ENCODE measurements at places on chromosomes 4 and X.
A peak's percentile ranks its signal among the peaks of the same experiment; 100 is the strongest.

DNA sequence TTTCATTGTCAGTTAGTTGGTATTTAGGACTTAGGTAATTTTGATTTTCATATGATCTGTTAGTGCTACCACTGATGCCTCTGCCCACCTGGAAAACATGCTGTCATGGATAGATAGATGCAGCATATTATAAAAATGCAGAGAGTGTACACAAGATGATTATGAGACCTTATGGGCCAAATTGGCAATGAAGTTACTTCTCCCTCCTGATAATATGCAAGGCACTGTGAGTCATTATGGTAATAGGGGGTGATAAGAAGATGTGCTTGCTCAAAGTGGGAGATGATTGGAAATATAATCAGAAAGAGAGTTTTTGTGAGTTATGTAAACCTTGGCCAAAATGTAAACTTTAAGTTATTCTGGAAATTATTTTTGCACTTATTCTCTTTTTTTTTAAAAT, 56.6 kb upstream of the RHOH start:
- DNase-seq = no peak

DNA sequence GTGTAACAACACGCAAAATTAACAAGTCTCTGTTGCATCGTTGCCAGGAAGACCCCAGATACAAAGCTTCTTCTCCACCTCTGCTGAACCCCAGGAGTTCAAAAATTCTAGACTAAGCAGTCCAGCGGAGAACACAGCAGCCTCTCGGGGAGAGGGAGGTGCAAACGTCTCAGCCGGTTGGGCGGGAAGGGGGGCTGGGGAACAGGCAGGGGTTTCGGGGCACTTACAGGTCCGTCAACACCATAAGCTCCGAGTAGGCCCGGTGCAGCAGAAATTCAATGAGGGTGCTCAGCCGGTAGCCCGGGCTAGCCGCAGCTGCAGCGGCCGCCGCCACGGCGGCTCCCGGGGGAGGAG, 394 bp downstream of the MED14 start:
- no peak for DNase-seq

GRCh38 chr4:69167300-69167699, 47.2 kb downstream of the UGT2B11 start:
- DNase-seq = no peak

- DNase-seq = no peak
Observed at GRCh38 chr4:187665086-187665485, 330.5 kb upstream of the ZFP42 start.

GRCh38 chrX:65601126-65601525, 66.3 kb upstream of the MSN start:
- DNase-seq = no peak

DNA sequence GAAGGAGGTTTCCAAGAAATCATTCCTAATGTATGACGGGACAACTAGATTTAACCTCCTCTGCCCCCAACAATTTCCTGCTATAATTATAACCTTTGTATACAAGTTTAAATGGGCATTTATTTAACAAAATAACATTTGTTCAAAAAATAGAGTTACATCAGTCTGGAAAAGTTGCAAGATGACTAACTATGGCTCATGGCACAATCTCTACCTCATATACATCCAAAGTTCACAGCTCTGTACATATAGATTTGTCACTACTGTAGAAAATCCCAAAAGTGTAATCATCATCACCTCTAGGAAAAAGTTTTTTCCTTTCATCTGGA, 3.8 kb upstream of the RPS6KA3 start:
- DNase-seq = no peak

GRCh38 chr4:7281691-7282665, 89.6 kb downstream of the SORCS2 start:
- no peak for DNase-seq

DNA sequence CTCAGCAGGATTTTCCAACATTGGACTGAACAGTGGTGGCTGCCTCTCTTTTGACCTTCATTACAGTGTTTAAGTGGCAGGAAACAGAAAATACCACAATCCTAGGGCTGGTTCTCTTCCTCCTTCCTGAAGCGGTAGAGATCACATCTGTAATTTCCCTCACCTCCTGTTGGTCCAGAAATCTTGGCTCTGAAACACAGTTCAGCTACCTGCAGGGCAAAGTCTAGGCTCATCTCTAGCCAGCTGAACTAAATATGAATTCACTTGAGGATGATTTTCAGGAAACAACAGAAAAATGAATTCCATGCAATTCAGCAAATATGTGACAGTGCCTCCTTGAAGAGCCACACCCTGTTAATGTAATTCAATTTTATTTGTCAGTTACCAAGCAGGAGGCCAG, 531.9 kb downstream of the INPP4B start:
- DNase-seq = no peak

DNA sequence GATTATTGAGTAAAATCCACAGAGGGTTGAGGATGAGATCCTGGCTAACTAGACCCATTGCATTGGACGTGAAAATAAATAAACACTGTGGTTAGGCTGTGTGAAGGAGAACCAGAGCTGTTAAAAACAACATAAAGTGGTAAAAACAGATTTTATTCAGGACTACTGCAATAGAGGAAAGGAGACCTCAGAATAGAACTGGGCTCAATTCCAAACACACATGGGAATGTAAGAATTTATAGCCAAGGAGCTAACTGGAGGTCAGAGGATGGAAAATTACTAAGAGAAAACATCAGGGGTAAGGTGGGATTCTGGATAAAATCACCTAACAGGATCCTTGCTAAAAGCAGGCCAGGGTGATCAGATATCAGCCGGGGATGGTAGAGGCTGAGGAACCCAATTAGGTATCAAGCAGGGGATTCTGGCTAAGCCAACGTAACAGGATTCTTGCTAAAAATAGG, 112.4 kb downstream of the RNF150 start:
- DNase-seq = no peak

- DNase-seq = no peak
Observed at GRCh38 chr4:83114576-83114975, at the start of gene PLAC8. TSS of gene PLAC8 (minus strand) at chr4:83114729. CDS start at chr4:83107921, 6,808 bp downstream.

DNA sequence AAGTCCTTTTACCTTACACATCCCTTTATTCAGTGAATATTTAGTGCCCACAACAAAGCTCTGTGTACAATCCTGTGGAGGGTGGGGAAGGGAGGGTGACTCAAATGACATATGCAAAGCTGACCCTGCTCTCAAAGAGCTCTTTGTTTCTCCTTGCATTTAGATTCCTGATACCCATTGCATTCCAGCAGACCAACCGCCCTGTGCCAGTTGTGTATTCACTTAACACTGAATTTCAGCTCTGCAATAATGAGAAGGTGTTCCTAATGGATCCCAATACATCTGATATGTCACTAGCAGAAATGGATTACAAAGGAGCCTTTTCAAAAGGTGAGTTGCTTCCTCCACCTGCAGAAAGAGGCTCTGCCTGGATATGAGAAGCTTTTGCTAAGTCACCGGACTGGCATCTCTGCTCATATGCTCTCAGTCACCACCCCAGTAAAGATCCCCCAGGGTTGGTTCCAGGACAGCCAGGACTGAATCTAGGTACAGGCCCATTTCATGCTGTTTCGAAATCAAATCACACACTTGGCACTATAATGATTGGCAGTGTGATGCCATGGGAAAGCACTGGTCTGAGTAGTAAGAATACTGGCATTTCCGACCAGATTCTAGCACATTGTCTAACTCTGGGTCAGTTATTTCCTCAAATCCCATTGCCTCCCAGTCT, 17.1 kb upstream of the ANXA3 start:
- no peak for DNase-seq

GRCh38 chrX:40809210-40809609, 73.9 kb upstream of the MED14 start:
- no peak for DNase-seq

DNA sequence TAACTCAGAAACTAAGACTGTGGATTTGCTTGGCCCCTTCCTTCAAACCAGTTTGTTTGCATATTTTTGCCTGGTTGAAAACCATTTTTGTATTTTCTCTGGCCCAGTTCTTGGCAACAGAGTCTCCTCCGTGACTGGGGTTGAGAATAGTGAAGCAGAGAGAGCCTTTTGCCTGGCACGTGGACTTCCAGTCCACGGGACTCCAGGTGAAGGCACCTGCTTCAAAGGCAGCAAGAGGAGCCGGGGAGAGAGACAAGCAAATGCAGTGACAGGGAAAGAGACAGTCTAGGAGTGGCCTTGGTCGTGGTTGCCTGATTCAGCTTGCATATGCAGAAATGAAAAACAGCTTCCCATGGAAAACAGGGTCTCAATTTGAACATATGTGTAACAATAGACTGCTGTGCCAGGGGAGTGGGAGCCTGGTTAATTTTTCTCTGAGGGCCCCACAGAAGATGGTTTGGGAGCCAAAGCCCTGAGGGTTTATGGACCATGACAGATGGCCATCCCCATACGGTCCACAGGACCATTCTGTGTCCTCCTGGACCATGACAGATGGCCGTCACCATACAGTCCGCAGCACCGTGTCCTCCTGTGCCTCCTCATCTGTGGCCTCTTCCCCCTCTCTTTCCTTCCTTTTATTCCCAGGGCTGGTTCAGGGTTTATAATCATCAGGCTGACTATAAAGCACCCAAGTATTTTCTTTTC, 272.2 kb upstream of the RASGEF1B start:
- DNase-seq = no peak

GRCh38 chr4:164304861-164305260, 449.1 kb upstream of the SMIM31 start:
- DNase-seq = no peak

GRCh38 chr4:183200453-183200852, 101.4 kb downstream of the WWC2 start:
- no peak for DNase-seq

DNA sequence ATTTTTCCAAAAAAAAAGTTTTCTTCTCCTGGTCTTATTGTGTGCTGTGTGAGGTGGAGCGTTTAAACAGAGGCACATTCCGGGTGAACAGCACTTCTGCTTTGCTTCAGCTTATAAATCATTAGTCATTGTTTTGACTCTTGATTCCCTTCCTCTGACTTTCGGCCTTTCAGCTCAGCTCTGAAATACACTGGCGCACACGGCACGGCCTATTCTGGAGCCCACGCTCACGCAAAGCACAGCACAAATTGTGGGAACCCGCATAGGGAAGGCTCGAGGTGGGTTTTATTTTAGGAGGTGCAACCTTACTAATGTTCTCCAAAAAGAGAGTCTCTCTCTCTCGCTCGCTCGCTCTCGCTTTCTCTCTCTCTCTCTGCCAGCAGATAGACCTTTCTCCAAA, 4.0 kb downstream of the POU3F4 start:
- no peak for DNase-seq

GRCh38 chrX:37646254-37646653, 39.3 kb upstream of the XK start:
- no peak for DNase-seq

- DNase-seq = peak; percentile 46
Observed at GRCh38 chr4:183099537-183100297, 660 bp downstream of the WWC2 start.

DNA sequence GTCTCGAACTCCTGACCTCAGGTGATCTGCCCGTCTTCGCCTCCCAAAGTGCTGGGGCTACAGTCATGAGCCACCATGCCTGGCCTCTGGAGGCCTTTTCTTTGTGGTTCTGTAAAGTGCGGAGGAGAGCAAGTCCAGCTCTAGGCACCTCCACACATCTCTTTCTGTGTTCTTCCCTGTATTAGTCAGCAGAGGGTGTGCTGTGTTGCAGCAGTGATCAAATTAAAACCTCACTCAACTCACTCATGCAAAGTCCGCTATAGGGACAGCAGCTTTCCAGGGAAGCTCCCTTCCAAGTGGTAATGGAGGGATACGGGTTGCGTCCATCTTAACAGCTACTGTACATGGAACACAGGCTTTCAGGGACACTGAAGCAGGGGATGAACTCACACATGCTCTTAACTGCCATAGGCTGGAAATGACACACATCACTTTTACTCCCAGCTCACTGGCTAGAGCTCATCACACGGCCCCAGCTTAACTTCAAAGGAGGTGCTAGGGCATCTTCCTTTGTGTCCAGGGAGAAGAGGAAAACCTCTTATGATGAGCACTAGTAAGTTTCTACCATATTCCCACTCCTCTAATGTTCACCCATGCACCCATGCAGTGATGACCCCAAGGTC, 36.0 kb upstream of the CCNG2 start:
- no peak for DNase-seq

DNA sequence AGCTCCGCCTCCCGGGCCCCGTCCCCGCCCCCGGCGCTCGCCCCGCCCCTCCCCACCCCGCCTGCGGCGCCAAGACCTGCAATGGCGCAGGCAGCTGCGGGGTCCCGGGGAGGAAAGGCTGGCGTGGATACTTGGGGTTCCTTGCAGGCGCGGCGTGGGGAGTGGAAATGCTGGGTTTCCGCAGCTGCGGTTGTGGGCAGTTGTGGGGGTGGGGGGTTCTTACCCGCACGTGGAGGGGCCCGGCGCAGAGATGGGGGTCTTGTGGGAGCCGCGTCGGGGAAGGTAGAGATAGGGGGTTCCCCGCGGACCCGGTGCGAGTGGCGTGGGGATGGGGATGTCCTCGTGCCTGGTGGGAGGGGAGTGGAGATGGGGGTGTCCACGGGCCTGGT, 680 bp upstream of the ASMTL start:
- no peak for DNase-seq

DNA sequence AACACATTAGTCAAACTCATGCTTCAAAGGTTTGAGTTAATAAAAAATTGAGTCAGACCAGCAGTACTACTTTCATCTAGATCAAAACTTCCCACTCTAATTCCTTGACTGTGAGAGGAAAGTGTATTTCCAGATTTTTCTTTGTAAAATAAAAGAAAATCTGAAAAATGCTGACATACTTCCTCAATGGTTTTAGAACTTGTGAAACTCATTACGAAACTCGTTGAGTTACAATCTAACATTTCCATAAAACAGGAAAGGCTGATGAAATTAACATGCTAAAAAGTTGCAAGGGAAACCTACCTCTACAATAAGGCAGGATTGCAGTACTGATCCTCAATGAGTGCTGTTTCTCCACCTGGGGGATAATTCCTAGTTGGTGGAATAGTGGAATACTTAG, 217.8 kb upstream of the HCCS start:
- no peak for DNase-seq

GRCh38 chr4:139760567-139760966, 94.9 kb downstream of the MGST2 start:
- DNase-seq = no peak

GRCh38 chrX:44889824-44890223, 16.8 kb downstream of the KDM6A start:
- no peak for DNase-seq

- no peak for DNase-seq
Observed at GRCh38 chrX:100277231-100277630, 132.8 kb downstream of the PCDH19 start.

DNA sequence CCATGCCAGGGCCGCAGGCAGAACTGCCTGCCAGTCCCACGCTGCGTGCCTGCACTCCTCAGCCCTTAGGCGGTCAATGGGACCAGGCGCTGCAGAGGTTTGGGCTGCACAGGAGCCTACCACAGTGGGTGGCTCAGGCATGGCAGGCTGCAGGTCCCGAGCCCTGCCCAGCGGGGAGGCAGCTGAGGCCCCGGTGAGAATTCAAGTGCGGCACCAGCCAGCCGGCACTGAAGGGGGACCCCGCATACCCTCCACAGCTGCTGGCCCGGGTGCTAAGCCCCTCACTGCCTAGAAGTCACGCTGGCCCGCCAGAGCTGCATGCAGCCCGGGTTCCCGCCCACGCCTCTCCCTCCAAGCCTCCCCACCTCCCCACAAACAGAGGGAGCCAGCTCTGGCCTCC, 302.5 kb upstream of the UGT8 start:
- no peak for DNase-seq
